Omental fat pad (tissue), 4 donors: ENCODE measurements at places on chromosomes 5 and 9. TPM values are rescaled to one million over a fixed set of nuclear protein-coding genes. Genes with fewer than 3 reads are reported as not detected.

RALGPS1 gene
- 5.6 TPM for total RNA-seq

EPB41L4A gene
- total RNA-seq, result 64.3 TPM

PCDHGB1 gene
- total RNA-seq, result 2.2 TPM

PLAC8L1 gene
- total RNA-seq, result not detected

IFNB1 gene
- total RNA-seq, result not detected

PCDHA11 gene
- 0.36 TPM for total RNA-seq

QRFP gene
- not detected for total RNA-seq

CYLC2 gene
- total RNA-seq, result not detected

FGFR4 gene
- not detected for total RNA-seq

SPATA31C1 gene
- not detected for total RNA-seq

BTNL9 gene
- total RNA-seq, result 111 TPM

SLC34A1 gene
- not detected for total RNA-seq

RC3H2 gene
- 44.8 TPM for total RNA-seq

PPP3R2 gene
- not detected for total RNA-seq

PCDH12 gene
- total RNA-seq, result 18.9 TPM

HAND1 gene
- 1.7 TPM for total RNA-seq

HNRNPAB gene
- 81.7 TPM for total RNA-seq

C7 gene
- total RNA-seq, result 816 TPM

COL15A1 gene
- total RNA-seq, result 20.7 TPM

GLRA1 gene
- not detected for total RNA-seq

TTC23L gene
- total RNA-seq, result not detected

FST gene
- 6.9 TPM for total RNA-seq

RGS7BP gene
- total RNA-seq, result 1.3 TPM

CATSPER3 gene
- 0.46 TPM for total RNA-seq

S100Z gene
- total RNA-seq, result not detected

PCAT7 gene
- total RNA-seq, result not detected

EGR1 gene
- total RNA-seq, result 95.1 TPM

AGTPBP1 gene
- 23.3 TPM for total RNA-seq

AQP7 gene
- 137 TPM for total RNA-seq

ZBTB26 gene
- total RNA-seq, result 3.6 TPM

GKAP1 gene
- 5.0 TPM for total RNA-seq

F2RL2 gene
- total RNA-seq, result not detected
